Glutamatergic neuron (in vitro differentiated cells): ENCODE measurements at places on chromosomes 1 and 21. TPM values are rescaled to one million over a fixed set of nuclear protein-coding genes. Genes with fewer than 3 reads are reported as not detected.

GRCh38 chr1:100391675-100392074, 39.4 kb downstream of the CDC14A start:
- H3K36me3 ChIP-seq = no peaks in the 10 kb centered on the region
- peaks cover 4% of the 10 kb centered on the region for H3K4me1 ChIP-seq
- no peaks in the 10 kb centered on the region for H3K27me3 ChIP-seq
- no peak for DNase-seq
- no peak overlapping the region for H3K4me3 ChIP-seq

- no peaks in the 10 kb centered on the region for H3K36me3 ChIP-seq
- H3K27me3 ChIP-seq = peaks cover 2% of the 10 kb centered on the region
- no peak overlapping the region for H3K27ac ChIP-seq
- DNase-seq = no peak
- no peak overlapping the region for H3K4me3 ChIP-seq
Observed at GRCh38 chr1:186189156-186189555, 185.9 kb downstream of the TPR start.

GRCh38 chr1:154953611-154954038, 2.3 kb downstream of the PBXIP1 start:
- peaks cover 10% of the 10 kb centered on the region for H3K27me3 ChIP-seq
- DNase-seq = no peak
- H3K4me1 ChIP-seq = peaks cover 48% of the 10 kb centered on the region
- H3K27ac ChIP-seq = no peak overlapping the region

DNA sequence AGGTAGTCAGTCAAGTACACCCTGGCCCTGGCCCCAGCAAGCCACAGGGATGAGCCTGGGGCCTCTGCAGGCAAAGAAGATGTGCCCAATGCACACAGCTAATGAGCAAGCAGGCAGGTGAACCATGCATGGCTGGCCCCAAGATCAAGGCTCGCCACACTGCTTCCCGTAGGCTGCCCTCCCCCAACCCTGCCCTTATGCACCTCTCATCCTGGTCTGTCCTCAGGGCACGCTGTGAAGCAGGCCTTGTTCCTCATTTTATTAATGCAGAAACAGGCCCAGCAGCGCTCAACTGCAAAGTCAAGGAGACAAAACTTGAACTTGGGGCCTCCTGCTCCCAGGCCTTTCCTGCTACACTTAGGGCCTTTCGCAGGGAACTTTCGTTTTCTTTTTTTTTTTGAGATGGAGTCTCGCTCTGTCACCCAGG, 35.6 kb upstream of the ID3 start:
- peaks cover 30% of the 10 kb centered on the region for H3K4me1 ChIP-seq
- no peak overlapping the region for H3K4me3 ChIP-seq
- DNase-seq = no peak

DNA sequence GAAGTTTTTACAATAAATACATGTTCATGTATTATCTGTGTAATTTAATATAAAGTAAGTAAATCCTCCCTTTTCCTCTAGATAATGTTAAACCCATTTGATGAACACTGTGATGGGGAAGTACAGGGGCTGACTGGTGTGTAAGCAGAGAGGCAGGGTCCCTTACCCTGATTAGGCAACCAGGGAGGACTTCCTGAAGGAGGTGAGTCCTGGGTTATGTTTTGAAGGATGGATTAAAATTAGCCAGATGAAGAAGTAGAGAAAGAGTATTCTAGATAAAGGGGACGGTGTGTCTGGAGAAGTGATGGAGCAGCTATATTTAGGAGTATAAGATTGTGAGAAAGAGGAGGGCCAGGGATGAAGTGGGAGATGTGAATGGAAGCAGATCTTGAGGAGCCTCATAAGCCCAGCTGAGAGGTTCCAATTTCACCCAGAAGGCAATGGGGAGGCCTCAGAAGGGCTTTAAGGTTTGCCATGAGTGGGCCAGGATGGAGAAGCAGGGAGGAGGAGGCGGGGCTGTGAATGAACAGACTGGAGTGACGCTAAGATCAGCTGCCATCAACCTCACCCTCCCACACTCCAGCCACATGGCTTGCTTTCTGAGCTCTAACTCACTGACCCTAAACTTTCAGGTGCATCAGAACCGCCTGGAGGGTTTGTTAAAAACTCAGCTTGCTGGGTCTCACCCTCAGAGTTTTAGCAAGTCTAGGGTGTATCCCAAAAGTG, 30.9 kb upstream of the ID3 start:
- H3K27me3 ChIP-seq = peaks cover 7% of the 10 kb centered on the region
- no peak overlapping the region for H3K4me3 ChIP-seq
- no peaks in the 10 kb centered on the region for H3K36me3 ChIP-seq
- peaks cover 17% of the 10 kb centered on the region for H3K4me1 ChIP-seq
- H3K27ac ChIP-seq = peak overlapping the region; percentile 62
- no peak for DNase-seq

DNA sequence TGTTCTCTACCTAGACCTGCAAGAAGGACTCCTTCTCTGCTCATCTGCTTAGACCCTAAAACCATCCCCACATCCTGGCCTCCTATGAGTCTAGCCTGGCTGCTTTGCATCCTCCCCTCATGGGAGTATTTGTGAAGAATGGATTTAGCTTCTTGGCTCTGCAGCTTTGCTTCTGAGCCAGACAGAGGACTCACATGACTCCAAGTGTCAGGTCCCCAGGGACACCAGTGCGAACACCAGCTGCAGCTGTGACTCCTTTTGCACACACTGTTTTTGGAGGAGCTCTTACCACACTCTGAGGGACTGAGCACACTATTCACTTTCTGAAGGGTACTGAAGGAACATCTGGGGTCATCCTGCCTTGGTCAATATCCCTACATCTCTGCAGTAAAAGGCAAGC, 131.8 kb upstream of the SGIP1 start:
- peak overlapping the region; percentile 60 for H3K27ac ChIP-seq
- no peaks in the 10 kb centered on the region for H3K27me3 ChIP-seq
- H3K36me3 ChIP-seq = no peaks in the 10 kb centered on the region
- peak; percentile 65 for DNase-seq

RNU1-4 gene
- total RNA-seq = 3,598 TPM

EDEM3 gene
- total RNA-seq = 23.6 TPM
